Cardiac fibroblast (primary cell): ENCODE measurements at places on chromosomes 7 and 10.

GRCh38 chr7:4204513-4205165 lies 477.5 kb upstream of the FOXK1 start:
- no peak for DNase-seq

DNA sequence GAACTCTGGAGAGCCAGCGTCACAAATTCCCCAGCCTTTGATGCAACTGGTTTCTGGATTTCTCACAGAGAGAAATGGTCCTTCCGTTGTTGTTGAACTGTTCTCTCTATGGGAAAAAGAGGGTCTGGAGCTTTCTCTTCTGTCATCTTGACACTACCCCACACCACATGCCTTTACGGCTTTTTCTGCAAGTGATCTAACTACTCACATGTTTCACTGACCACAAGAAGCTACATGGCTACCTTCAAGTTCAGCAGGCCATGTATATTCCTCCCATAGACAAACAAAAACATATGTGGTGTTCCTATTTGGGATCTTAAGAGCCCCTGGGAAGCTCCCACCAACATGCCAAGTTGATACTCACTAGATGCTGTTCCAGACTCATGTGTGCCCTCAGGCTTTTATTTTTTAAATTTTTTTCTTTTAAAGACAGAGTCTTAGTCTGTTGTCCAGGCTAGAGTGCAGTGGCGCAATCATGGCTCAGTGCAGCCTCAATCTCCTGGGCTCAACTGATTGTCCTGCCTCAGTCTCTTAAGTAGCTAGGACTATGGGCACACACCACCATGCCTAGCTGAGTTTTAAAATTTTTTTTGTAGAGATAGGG lies 72.0 kb downstream of the RNF216 start:
- no peak for DNase-seq

GRCh38 chr7:44284216-44284615 lies 41.2 kb downstream of the CAMK2B start:
- no peak for DNase-seq

DNA sequence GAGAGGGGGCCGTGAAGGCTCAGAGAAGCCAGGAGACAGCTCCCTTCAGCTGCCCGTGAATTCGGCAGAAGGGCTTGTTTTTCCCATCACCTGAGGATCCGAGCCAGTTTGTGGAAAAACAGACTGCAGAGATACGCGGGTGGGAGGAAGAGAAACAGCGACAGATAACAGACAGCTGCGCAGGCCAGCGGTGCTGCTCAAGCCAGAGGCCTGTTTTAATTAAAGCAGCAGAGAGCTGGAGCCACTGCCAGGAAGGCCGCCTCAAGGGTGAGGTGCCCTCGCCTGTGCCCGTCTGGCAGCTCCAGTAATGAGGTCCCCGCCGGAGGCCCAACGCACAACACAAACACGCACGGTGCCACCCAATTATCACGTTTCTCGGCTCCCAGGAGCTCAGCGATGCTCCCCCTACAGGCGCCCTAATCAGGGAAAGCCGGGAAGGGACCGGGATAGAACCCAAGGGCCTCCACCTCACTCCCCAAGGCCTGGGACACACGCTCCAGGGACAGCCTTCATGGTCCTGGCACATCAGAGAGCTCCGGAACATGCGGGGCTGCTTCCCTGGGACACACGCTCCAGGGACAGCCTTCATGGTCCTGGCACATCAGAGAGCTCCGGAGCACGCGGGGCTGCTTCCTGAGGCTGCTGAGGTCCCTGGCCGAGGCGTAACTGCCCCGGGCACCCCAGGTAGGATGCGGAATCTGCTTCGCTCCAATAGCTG lies 60.6 kb upstream of the DNAAF5 start:
- DNase-seq, result peak; percentile 29

GRCh38 chr7:106305732-106306131 lies 20.9 kb upstream of the NAMPT start:
- no peak for DNase-seq

DNA sequence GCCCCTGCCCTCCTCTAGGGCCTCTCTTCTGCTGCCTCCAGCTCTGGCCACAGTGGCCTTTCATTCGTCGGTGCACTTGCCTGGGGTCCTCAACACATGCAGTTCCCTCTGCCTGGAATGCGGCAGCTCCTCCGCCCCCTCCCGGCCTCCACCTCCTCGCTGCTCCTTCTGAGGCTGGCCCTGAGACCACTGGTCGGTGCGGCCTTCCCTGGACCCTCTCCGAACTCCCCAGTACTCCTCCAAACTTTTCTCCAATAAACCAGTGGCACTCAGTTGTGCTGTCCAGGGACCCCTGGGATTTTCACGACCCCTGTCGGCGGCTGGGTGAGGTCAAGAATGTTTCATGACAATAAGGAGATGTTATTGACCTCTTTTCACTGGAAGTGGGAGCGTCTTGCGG lies 53.5 kb downstream of the BMS1 start:
- DNase-seq, result no peak

DNA sequence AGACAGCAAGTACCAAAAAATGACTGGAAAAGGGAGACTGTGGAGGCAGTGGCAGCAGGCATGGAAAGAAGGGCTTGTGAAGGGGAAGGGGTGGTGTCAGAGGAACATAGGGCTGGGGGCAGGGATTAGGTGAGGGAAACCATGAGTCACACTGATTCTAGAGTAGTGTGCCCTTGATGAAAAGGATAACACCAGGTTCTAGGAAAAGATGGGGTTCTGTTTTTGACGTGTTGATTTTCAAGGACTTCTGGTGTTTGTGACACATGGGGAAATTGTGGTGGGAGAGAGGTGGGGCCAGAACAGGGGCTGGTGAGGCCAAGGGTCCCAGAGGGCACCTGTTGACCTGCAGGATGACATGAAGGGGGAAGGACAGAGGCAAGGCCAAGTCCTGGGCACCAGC lies 57.1 kb downstream of the FIGNL1 start:
- DNase-seq, result no peak

DNA sequence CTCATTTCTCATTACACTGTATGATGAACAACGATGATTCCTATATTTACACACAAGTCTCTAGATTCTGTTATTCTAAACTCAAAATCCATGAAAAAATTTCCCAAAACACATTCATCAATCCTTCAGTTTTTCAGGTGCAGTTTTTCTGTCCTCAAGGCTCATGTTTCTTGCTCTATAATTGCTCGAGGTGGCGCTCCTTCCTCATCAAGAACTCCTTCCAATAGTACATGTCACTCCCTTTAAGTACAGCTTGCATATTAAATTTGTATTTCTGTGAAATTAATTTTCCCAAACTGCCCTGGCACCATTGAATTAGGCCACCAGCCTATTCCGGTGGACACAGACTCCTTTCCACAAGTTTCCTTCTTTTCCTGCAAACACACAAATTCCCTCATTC lies 188.7 kb upstream of the MINDY3 start:
- peak; percentile 2 for DNase-seq

DNA sequence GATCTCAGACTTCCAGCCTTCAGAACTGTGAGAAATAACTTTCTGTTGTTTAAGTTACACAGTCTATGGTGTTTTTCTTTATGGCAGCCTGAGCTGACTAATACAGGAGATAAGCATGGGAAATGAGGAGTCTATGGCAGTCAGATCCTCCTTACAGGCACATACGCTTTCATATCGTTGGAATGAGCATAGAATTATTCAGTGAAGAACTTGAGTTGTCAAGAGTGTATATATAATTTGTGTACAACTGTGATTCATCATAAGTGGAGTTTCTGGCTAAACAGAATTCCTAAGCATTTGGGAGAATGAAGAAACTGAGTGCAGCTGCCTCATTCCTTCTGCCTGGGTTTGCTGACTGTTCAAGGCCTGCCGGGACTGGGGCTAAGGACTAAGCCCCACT lies 516.7 kb downstream of the ADRA2A start:
- peak; percentile 17 for DNase-seq

DNA sequence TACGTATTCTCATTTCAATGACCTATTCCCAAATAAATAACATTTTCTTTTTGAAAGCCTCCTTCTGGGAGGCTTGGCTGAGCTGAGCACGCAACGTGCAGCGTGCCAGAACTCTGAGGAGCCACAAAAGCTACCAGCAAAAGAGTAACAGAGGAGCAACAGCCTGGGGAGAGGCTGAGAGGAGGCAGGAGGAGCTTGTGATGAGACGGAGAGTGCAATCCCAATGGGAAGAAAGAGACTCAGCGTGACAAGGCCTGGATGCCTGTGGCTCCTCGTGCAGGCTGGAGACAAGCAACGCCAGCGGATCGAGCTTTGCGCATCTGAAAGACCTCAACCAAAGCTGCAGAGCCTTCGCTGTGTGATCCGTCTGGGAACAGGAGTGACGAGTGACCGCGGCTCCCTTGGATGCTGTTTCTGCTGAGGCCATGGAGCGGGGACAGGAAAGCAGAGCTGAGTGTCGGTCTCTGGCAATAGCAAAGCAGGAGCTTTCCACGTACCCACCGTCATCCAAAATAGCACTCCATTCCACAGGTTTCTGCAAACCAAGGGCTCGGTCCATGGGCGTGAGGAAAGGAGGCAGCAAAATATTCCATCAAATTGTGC lies 171.7 kb upstream of the PFKP start:
- no peak for DNase-seq

- DNase-seq, result no peak
Observed at GRCh38 chr10:112532189-112532588, 85.2 kb downstream of the VTI1A start.

- DNase-seq, result no peak
Observed at GRCh38 chr7:50565977-50566376, 772 bp upstream of the DDC start.

GRCh38 chr7:95209276-95209675 lies 115.1 kb downstream of the PON1 start:
- DNase-seq, result no peak

DNA sequence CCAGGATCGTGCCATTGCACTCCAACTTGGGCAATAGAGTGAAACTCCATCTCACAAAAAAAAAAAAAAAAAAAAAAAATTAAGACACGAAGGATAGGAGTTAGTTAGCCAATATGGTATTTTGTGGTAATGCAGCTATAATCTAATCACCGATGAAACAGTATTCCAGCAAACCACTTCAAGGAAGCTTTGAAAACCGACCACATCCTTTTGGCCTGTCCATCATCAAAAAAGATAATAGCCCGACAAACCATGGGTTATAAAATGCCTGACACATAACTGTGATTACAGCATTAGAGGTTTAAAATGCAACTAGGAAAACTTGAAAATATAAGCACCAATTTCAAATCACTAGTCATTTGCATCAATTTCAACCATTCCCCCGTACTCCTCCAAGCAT lies 728.6 kb upstream of the C7orf33 start:
- DNase-seq, result no peak

GRCh38 chr7:155265961-155266360 lies 31.7 kb upstream of the INSIG1 start:
- no peak for DNase-seq

- peak; percentile 85 for DNase-seq
Observed at GRCh38 chr10:5629303-5630111, 36.9 kb downstream of the ASB13 start.

DNA sequence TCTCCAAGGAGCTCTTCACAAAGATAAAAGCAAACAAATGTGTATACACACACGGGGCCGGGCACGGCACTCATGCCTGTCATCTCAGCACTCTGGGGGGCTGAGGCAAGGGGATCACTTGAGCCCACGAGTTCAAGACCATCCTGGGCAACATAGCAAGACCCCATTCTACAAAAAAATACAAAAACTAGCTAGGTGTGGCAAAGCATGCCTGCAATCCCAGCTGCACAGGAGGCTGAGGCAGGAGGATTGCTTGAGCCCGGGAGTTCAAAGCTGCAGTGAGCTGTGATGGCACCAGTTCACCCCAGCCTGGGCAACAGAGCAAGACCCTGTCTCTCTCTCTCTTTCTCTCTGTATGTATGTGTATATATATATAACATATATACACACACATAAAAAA lies 22.3 kb downstream of the TTYH3 start:
- no peak for DNase-seq

DNA sequence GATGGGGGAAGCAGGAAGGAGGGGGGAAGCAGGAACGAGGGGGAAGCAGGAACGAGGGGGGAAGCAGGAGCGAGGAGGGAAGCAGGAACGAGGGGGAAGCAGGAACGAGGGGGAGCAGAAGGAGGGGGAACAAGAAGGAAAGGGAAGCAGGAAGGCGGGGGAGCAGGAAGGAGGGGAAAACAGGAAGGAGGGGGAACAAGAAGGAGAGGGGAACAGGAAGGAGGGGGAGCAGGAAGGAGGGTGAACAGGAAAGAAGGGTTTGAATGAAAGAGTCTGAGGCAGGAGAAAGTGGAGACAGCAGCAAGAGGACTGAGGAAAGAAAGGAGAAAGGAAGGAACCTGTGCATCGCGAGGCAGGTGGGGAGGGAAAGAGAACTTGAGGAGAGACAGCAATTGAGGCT lies 256.6 kb downstream of the PTEN start:
- DNase-seq, result no peak

DNA sequence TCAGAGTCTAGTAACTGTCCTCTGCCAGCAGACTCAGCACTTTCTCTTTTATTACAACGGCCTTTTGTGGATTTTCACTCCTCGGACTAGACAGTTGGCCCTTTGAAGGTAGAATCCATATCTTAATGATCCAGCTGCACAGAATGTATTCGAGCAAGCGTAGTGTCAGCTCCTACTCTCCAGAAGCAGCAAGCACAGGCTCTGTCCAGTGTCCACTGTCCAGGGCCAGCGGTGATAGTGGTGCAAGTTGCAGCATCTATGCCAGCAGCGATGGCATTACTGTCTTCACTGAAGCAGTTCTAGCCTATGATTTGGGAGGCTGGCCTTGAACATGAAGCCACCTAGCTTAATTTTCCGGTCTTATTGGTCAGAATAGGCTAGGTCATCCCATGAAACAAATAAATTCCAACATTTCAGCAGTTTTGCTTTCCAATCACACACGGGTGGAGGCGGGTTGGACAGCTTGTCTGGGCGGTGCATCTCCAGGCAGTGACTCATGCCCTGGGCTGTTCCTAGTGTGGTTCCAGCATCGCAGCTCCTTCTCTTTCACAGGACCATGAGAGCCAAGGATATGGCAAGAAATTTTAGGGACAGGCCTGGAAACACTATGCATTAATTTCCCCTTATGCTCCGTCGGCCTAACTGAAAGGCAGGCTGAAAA lies 108.6 kb upstream of the KCNMA1 start:
- peak; percentile 75 for DNase-seq

GRCh38 chr7:2613931-2614600 lies 17.7 kb upstream of the TTYH3 start:
- peak; percentile 72 for DNase-seq

DNA sequence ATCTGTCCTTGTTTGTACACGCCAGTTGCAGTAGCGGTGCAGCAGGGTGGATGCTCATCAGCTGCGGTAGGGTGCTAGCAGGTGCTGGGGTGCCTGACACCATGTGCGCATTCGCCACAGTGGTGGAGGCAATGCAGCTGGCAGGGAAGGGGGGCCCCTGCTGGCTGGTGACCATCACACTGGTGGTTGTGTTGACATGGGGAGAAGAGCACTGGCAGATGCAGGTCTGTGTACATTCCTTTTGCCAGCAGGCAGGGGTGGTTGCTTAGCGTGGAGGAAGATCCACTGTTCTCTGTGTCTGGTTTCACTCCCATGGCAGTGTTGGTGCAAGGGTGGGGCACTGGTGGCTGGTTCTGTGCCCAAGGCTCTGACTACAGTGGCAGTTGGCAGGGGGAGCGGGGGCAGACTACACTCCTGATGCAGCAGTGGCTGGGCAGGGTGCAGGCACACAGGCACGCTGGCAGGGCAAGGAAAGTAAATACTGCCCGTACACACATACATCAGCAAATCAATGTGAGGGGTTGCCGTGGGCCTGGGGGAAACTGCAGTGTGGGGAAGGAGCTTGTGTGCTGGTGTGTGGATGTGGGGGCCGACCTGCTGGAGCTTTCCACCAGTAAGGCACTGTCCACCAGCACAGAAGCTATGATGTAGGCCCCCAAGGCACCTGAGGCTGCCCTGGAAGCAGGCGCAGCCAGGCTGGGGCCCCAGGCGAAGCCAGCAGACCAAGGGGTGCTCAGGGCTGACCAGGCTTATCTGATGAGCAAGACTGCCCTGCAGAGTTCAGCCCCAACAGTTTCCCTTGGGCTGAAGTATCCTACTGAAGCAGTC lies 87.2 kb upstream of the UNC5B start:
- DNase-seq, result no peak
